Effector memory CD8-positive, alpha-beta T cell (primary cell): ENCODE measurements at places on chromosomes 6 and 20.

GRCh38 chr6:6649824-6650349 is 61.4 kb downstream of the LY86 start:
- no peak for DNase-seq

GRCh38 chr6:37731888-37732287 is 34.2 kb upstream of the MDGA1 start:
- DNase-seq = peak; percentile 44

DNA sequence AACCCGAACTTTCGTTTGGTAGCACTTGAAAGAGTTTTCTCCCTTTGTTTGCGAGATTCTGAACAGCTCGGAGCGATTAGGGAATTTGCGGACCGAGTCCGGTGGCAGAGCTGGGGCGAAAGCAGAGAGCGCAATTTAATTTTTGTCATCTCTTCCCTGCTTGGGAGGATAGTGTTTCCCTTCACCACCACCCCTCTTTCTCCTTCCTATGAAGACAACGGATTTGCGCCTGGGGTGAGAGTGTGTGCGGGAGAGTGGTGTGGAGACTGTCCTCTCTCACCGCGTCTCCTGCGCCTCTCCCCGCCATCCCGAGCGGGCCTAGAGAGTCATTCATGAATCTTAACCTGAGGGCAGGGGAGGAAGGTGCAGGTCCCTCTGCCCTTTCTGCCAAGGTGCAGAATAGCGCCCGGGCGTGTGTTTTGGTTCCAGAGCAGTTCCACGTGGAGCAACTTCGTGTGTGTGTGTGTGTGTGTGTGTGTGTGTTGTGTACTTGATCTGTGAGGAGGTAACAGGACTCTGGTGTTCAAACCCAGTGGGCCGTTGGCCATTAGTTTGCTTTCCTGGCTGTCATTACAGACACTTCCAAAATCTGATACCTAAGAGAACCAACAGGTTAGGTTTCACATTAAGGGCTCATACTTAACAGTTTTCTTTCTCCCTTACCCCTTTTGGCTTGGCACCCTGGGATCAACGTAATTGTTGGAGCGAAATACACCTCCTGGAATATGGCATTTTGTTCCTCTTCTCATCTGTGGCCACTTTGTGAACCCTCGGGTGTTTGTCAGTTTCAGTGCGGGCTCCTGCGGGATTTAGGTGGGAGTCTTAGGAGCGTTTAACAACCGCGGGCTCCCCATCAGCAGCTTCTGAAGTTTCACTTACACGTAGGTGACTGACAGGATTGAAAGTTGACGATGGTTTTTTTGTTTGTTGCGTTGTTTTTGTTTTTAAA is 1.8 kb downstream of the EYA4 start:
- DNase-seq = no peak

DNA sequence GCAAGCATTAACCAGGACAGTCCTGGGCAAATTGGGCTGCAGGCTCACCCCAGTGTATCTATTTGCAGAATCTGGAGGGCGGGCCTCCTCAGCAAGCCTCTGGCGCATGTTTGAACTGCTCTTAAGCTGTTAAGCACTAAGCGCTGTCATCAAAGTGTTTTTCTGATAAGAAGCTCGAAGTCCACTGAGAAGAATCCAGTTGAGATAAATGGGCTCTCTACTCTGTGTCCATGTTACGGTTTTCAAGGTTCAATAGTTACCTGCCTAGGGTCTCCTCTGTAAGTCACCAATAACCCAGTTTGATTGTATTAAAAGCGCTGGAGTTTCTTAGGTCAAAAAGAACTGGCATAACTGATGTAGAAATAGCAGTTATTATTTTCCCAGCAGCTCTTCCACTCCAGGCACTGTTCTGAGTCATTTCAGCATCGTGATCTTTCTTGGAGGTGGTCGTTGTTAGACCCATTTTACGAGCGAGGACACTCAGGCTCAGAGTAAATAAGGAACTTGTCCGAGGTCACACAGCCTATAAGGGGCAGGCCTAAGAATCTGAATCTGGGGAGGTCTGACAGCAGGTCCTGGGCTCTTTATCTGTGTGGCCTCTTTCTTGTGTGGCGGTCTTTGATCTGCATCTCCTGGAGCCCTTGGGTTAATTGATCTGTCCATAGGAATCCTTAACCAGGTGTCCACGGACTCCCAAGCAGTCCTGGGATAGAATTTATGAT is 207.4 kb upstream of the ZNF217 start:
- DNase-seq = no peak

DNA sequence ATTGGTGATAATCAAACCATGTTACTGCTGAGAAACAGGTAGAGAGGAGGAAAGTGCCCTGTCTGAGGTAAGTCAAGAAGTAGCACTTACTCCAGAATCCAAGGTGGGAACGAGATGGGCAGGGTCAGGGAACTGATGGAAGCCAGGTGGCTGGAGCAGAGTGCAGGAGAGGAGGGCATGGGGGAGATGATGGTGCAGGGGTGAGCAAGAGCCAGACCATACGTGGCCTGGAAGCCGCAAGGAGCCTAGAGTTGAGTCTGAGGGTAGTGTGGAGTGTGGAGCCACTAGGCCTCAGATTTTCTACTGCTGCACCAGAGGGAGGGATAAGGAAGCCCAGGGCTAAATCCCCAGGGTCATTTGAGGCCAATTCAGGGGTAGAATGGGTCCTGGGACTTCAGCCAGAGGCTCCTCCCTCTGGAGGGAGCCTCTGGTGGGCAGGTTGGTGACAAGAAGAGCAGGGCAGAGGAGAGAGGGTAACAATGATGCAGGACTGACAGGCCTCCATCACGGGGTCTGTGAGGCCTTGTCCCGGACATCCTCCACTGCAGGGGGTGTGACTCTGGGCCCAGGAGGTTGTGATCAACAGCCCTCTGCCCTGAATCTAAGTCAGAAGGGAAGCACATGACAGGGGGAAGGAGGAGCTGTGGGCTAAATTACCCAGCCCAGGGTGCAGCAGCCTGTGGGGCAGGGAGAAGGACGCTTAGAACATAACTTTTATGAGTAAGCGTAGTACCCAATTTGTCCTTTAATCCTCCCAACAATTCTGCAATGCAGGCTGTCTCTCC is 28.7 kb downstream of the COX4I2 start:
- DNase-seq = peak; percentile 60

DNA sequence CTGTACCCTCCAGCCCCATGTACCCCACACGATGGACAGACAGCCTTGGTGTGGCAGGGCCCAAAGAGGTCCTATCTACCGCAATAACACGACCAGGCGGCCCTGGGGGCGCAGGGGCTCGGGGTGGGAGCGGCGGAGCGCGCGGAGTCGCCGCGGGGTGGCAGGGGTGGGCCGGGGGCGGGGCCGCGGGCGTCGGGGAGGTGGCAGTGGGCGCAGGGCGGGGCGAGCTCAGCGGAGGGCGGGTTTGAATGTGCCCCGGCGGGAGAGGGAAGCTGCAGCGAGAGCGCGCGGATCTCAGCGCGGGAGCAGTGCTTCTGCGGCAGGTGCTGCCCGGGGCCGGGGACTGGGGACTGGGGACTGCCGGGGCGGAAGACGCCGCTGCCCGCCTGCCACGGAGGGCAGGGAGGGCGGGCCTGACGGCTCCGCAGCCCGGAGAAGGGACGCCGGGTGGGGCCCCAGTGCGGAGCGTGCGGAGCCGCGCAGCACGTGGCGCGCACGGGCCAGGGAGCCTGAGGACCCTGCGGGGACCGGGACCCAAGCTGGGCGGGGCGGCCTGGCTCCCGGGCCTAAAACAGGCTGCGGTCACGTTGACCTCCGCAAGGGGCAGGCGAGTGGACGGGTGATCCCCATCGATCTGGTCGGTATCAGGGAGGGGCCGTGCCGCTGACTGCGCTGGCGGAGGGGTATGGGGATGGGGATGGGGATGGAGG is at the start of gene SLC29A1:
Gene SLC29A1, plus strand, starts transcription at position 277 of the 710 bp plus-strand sequence. CDS start 3,719 bp downstream, outside the sequence.
- DNase-seq = peak; percentile 73

- DNase-seq = no peak
Measured at GRCh38 chr6:36766399-36766945, 68.8 kb downstream of the RAB44 start.

DNA sequence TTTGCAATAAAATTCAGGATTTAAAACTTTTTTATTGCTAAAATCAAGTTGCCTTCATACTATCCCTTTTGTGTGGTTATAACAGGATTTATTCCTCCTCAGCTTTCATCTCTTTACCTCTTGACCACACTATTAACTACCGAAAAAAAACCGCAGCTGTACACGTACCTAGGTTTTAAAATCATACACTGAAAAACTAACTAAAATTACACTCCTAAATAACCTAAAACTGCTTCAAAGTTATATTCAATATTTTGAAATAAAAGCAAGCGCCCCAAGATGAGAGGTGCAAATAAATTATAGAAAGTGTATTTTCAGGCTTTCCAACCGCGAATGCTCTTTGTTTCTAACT is 1.4 kb downstream of the MPC1 start:
- no peak for DNase-seq

DNA sequence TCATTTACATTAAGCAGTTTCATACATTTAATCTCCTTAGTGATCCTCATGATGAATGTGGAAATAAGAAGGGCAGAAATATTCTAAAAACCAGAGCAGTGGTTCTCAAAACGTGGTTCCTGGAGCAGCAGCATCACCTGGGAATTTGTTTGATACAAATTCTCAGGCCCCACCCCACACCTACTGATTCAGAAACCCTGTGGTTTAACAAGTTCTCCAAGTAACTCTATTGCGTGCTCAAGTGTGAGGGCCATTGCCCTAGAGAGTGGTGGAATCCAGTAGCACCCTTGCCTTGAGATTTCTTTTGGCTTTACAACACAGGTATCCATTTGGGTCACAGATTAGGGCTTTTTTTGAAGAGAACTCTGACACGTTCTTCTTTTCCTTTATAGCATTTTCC is 354.6 kb upstream of the FLRT3 start:
- no peak for DNase-seq

- DNase-seq = no peak
Measured at GRCh38 chr6:128494440-128494839, 26.0 kb downstream of the PTPRK start.

DNA sequence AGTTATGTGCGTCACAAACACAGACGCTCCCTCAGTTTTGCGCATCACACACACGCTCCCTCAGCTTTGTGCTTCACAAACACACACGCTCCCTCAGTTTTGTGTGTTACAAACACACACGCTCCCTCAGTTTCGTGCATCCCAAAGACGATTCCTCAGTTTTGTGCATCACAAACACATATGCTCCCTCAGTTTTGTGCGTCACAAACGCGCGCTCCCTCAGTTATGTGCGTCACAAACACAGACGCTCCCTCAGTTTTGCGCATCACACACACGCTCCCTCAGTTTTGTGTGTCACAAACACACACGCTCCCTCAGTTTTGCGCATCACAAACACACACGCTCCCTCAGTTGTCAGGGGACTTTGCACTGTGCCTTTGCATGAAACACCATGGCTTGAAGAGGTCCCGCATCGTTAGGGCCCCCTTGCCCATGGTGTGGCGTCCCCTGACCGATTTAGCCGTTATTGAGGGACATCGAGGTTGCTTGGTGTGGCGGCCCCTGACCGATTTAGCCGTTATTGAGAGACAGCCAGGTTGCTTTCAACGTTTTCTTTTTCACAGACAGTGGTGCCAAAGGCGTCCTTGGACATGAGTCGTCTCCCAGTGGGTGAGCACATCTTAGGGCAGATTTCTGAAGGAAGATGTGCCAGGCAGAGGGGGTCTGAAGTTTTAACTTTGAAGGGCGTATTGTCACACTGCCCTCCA is 28.1 kb upstream of the MYT1 start:
- DNase-seq = no peak

- no peak for DNase-seq
Measured at GRCh38 chr6:706146-706545, 13.2 kb upstream of the EXOC2 start.

GRCh38 chr6:25883991-25884390 is 9.9 kb upstream of the SLC17A3 start:
- DNase-seq = no peak

GRCh38 chr6:19036196-19036555 is 649.0 kb downstream of the RNF144B start:
- no peak for DNase-seq

- no peak for DNase-seq
Measured at GRCh38 chr6:91824331-91824730, 1237.5 kb upstream of the MAP3K7 start.
